NCI-H2081 treated with DMSO at 0.1 percent for 48 hours (cell line): ENCODE measurements at places on chromosomes 12 and 14.

DNA sequence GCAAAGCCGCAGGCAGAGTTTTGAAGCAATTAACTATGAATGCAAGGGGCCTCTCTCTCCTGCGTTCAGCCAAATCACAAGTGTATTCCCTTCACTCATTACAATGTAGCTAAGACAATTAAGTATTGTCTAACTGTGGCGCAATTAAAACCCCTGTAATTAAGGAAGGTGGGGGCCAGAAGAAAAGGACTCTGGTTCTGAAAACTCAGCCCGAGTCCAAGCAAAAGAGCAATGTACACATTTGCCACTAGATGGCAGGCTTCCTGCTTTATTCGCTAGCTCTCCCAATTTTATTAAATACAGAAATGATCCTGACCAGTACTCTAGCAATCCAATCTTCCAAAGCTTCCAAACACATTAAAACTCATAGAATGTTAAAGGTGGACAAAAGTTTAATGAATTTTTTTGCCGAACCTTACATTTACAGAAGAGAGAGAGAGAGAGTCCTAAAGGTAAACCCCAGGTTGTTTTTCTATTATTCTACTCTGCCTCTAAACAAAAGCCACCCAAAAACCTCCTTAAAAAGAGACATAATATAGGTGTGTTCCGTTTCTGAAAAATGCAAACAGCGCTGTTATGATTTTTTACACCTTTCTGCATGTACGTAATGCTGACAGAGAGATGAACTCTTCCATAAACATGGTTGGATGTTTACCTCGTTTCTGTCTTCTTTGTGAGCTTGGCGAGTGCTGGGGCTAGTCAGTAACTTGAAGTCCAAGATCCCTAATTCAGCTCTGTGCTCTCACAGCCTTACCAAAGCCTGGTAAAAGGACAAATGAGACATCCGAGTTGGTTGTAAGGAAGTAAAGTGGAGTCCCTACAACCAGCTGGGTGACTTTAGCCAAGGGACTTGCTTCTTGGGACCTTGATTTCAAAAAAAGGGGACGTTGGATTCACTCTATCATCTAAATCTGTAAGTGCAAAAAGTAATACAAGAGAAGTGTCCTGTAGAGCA is 50.9 kb upstream of the VASH1 start:
- DNase-seq = no peak

DNA sequence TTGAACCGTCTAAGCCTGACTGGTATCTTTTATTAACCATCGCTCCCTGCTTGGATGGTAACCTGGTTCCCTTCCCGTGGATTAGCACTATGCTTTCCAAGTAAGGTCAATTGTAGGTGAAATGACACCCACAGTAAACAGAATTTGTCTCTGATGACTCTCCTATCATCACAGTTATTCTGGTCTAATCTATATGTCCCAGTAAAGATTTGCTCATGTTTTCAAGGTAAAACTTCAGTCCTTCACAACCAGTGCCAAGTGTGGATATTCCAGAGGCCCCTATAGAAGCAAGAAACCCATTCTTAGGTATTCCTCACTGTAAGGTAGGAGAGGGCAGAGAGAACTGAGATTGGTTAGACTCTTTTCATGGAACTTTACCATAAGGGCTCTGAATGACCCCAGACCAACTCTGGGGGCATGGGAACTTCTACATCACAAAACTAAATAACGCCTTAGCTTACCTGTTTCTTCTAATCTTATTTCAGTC is 9.9 kb upstream of the HAUS4 start:
- DNase-seq = no peak

DNA sequence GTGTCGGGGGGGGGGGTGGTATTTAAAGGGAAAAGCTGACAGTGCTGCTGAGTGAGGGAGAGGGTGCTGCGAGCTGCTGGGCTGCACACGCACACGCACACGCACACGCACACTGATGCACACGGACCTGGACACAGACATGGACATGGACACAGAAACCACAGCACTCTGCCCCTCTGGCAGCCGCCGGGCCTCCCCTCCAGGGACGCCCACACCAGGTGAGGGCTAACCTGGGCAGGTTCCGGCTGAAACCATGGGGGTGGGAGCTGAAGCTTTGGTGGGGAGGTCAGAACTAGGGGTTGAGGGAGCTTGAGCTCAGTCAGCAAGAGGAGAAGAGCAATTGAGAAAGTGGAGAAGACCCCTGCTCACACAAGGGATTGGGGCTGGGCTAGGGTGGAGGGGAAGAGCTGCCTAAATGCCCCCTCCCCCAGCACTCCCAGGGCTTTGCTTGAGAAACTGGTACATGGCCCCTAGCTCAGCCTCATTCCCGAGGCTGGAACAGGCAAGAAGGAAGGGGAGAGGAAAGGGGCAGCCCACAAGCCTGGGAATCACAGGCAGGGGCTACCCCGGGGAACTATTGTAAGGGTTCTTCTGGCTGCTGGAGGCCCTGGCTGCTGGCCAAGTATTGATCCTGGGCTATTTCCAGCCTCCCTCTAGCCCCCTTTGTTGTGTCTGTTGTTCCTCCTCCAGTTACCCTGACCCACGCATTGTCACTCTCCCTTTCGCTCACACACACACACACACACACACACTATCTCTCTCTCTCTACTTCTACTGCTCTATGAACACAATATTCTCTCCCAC is at the start of gene REM2:
Gene REM2 (plus strand): TSS at position 50 of the 804 bp plus-strand sequence. CDS start 66 bp downstream, at position 116.
- DNase-seq = no peak

GRCh38 chr12:44765796-44766195 is 110.3 kb downstream of the NELL2 start:
- DNase-seq = no peak

DNA sequence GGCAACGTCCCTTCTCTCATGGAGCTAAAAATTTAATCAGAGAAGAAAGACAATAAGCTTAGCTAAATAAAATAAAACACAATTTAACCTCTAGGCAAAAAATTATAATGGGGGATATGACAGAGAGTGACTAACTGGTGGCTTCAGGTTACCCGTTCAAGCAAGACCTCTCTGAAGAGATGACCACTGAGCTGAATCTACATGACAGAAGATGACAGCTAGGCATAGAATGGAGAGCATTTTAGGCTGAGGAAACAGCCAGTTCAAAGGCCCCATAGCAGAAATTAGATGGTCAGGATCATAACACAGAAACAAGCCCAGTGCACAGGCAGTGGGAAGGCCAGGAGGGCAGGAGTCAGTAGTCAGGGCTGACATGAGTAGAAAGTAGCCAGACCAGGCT is 1094.3 kb downstream of the VRK1 start:
- DNase-seq = no peak
